GM12864 (cell line): ENCODE measurements at places on chromosomes 2 and 18.

GRCh38 chr2:207072571-207072970 is 93.2 kb downstream of the KLF7 start:
- DNase-seq = no peak

GRCh38 chr18:41548521-41549260 is 406.3 kb upstream of the PIK3C3 start:
- no peak for DNase-seq

- DNase-seq = no peak
Observed at GRCh38 chr18:52670896-52671295, 330.9 kb downstream of the DCC start.

GRCh38 chr2:178863856-178864620 is 56.8 kb upstream of the TTN start:
- DNase-seq = no peak

GRCh38 chr2:234840336-234840735 is 111.5 kb upstream of the SH3BP4 start:
- no peak for DNase-seq

DNA sequence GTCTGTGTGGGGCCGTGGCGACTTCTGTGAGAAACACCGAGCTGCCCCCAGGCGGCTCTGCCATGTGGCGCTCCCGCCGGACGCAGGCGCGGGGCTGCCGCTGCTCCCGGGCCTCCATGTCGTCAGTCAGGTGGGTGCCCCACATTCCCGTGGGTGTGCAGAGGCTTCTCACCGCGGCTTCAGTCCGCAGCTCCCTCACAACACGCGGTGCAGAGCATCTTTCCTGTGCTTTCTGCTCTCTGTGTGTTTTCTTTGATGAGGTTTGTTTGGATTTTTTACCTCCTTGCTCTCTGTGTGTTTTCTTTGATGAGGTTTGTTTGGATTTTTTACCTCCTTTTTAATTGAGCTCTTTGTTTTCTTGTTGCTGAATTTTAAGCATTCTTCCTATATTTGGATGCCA is 13.0 kb downstream of the AQP12A start:
- no peak for DNase-seq

- DNase-seq = no peak
Observed at GRCh38 chr2:64857581-64858471, 131.4 kb upstream of the SLC1A4 start.

DNA sequence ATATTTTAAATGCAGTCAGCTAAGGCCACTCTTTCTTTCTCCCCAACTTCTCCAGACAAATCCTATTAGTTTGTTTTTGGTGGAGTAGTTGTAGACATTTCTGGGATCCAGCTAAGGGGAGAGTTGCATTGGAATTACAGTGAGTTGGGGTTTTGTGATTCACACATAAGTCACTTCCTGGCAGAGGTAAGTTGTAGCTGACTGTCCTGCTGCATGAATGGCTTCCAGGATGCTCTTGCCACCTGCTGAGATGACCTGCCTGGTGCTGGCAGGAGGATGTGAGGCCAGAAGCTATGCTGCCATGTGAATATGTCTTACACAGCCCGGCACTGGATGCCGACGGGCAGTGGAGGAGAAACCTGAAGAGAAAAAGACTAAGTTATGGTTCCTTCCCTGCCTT is 243.7 kb downstream of the TDRD15 start:
- no peak for DNase-seq

DNA sequence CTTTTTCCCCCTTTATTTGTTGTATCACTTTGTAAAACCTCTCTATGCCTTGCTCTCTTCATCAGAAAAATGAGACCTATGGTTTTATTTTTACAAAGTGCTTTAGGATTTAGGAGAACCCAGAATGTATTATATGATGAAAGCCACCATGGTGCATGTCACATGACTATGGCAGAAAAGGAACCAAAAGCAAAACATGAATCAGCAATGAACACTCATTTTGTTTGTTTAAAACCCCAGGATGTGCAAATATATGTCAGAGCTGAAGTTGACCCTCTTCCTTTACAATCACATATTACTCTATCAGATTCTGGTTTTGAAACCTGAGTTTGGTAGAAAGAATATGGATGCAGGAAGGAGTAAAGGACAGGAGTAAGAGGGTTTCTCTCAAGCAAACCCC is 70.0 kb downstream of the FIGN start:
- DNase-seq = no peak

GRCh38 chr2:14475994-14476393 is 156.5 kb upstream of the LRATD1 start:
- no peak for DNase-seq

- DNase-seq = no peak
Observed at GRCh38 chr2:163210430-163210918, 371.9 kb upstream of the KCNH7 start.

GRCh38 chr2:126995621-126996377 is 97.1 kb downstream of the TEX51 start:
- no peak for DNase-seq

DNA sequence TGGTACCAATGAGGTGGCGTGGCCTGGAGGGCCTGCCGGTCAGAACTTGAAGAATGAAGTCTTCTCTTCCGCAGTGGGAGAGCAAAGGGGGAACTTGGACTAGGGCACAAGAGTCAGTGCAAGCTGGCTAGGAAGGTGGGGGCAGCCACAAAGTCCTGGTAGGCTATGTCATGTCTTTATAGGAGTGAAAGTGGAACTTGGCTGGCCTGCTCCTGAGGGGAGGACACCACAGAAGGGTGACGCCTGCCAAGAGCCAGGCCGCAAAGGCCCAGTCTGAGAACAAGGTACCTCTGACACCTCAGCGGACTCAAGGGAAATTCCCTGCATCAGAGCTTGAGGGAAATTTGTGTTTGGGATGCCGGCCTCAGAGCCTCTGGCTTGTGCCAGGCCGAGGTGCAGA is 32.2 kb upstream of the MAP3K20 start:
- DNase-seq = no peak

GRCh38 chr2:159591221-159591620 is 25.1 kb downstream of the BAZ2B start:
- DNase-seq = no peak

DNA sequence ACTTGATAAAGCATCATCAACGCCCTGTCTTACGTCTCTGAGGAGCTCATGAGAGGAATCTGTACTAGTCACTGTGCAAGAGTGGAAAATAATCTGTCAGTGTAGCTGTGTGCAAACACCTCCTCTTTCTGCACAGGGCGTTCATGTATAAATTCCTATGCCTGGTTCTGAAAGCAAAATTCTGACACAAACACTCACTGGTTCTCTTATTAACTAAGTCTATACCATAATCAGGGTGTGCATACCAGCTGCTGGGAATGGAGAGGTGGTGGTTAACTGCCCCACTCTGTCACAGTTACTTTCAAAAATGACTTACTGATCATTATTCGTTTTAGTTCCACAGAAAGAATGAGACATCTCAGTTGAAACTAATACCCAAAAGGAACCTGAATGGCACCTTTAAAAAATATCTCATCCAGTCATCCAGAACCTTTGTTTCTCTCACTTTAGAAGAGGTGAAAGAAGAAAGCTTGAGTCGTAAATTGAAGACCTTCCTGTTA is 35.7 kb downstream of the STK39 start:
- no peak for DNase-seq

GRCh38 chr18:42527766-42528165 is 572.7 kb downstream of the PIK3C3 start:
- DNase-seq = no peak

DNA sequence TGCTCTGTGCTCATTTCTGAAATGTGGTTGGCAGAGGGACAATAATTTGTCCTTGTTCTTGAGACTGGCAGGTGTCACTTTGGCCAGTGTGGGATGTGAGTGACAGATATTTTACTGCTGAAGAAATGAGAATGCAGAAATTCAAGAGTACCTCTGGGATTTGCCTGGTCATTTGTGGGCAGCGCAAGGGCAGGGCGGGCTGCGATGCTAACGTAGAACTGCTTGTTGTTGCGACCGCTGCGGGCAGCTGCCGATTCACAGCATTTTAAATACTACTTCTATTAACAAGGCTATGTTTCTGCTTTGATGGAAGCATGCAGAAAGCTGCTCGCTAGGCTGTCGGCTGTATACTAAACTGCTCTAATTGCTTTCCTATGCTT is 268.6 kb downstream of the FIGN start:
- DNase-seq = no peak
